ENCODE measurements at places on chromosomes 4 and X.

- DNase-seq, result no peak
These were observed 128.8 kb downstream of the UCHL1 start for GRCh38 chr4:41385481-41385880.

DNA sequence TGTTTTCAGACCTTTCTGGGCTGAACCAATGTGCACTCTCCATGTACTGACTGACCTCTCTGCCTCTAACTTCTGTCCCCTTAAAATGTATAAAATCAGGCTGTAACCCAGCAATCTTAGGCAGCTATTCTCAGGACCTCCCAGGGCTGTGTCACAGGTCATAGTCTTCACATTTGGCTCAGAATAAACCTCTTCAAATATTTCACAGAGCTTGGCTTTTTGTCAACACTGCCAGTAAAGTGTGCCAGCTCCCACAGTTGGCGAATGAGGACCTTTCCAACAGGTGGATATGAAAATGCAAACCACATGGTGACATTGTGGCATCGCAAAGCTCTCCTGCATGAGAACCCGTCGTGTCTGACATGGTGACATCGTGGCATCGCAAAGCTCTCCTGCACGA is 76.4 kb downstream of the ACOX3 start:
- DNase-seq, result no peak

GRCh38 chr4:56674984-56675383 is 6.1 kb downstream of the HOPX start:
- no peak for DNase-seq

DNA sequence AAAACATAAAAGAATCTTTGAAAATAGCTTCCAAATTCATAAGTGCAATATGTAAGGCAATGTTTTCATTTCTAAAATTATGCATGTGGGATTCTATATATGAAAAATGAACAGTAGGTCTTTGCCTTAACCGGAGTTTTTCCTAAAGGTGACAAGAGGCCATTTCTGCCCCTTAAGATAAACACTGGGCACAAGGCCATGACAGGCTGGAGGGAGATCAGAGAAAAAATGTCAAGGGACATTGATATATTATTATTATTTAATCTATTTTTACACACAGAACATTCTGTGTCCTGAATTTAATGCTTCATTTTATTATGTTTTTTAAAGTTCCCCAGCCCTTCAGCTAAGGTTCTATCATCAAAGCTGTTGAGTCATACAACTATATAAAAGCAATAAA is 118.8 kb downstream of the CHM start:
- no peak for DNase-seq

DNA sequence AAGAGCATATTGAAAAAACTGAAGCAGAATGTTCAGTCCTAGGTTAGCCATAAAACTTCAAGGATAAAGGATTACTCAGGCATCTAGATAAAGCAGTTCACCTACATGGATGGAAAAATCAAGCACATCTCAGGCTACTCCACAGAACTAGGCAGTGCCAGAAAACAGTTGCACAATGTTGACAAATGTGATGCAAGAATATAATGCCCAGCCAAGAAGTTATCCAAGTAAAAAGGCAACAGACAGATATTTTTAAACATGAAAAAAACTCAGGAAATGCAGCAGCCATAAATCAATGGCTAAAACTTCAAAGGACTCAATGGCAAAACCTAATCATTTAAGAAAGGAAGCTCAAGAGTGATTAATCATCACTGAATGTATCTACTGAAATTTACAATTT is 456.0 kb upstream of the FAM241A start:
- DNase-seq, result no peak
